Karpas-422 (cell line): ENCODE measurements at places on chromosomes 7 and 10. TPM values are rescaled to one million over a fixed set of nuclear protein-coding genes. Genes with fewer than 3 reads are reported as not detected.

GRCh38 chr7:116280803-116281202 lies 70.5 kb downstream of the TES start:
- no peaks in the 10 kb centered on the region for H3K4me1 ChIP-seq
- no peak for DNase-seq
- no peaks in the 10 kb centered on the region for H3K36me3 ChIP-seq

Gene MAT1A
- not detected in 2 replicates for total RNA-seq

- H3K27me3 ChIP-seq, result no peaks in the 10 kb centered on the region
- peaks cover 18% of the 10 kb centered on the region for H3K4me1 ChIP-seq
- H3K27ac ChIP-seq, result no peak overlapping the region
These were observed 1.5 kb downstream of the CPSF4 start for GRCh38 chr7:99440195-99440594.

GRCh38 chr10:33337326-33337957 lies 3.0 kb upstream of the NRP1 start:
- no peak for DNase-seq
- H3K4me3 ChIP-seq, result no peak overlapping the region
- H3K36me3 ChIP-seq, result no peaks in the 10 kb centered on the region

- H3K4me1 ChIP-seq, result peaks cover 3% of the 10 kb centered on the region; the same call in 1 of the 2 replicates
- H3K36me3 ChIP-seq, result no peaks in the 10 kb centered on the region
These were observed 23.5 kb downstream of the ASB4 start for GRCh38 chr7:95509199-95509598.

Gene EGR2
- 0.41 TPM in 1 of 2 replicates, not detected in the other for total RNA-seq

DNA sequence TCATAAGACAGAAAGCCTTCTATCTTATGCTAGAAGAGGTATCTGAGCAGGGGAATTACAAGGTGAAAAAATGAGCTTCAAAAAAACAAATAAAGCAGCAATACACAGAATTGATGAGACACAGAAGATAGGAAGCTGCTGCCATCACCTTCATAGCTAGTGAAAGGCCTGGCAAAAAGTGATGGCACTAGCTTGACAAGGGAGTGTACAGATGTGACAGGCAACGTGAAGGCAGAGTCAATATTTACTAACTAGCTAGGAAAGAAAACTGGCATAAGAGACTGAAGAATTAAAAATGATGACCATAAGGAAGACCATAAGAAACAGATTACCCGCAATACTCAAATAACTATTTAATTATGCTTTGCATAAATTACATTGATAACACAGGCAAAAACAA lies 9.4 kb downstream of the GPR22 start:
- no peaks in the 10 kb centered on the region for H3K27me3 ChIP-seq
- peaks cover 12% of the 10 kb centered on the region for H3K4me1 ChIP-seq
- H3K27ac ChIP-seq, result no peak overlapping the region
